Heart left ventricle (tissue), 16 donors: ENCODE measurements at places on chromosomes 2 and 18.

- DNase-seq = no peak
Observed at GRCh38 chr2:120555092-120555491, 180.6 kb upstream of the GLI2 start.

DNA sequence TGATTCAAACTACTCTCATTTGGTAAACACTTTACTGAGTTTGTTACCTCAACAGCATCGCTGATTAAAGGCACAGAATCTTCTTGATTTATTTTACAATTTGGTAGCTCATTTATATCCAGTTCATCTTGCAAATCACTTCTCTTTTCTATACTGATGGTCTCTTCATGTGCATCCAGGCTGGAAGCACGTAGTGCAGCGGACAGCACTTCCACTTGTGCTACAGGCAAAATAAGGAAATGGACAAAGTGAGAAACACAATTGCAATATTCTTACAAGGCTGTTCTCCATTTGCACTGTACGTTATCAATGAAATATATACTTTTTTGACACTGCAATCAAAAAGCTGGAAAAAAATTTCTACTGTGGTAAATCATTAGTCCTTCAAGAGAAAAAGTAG, 51.0 kb downstream of the PPP4R1 start:
- DNase-seq = no peak

DNA sequence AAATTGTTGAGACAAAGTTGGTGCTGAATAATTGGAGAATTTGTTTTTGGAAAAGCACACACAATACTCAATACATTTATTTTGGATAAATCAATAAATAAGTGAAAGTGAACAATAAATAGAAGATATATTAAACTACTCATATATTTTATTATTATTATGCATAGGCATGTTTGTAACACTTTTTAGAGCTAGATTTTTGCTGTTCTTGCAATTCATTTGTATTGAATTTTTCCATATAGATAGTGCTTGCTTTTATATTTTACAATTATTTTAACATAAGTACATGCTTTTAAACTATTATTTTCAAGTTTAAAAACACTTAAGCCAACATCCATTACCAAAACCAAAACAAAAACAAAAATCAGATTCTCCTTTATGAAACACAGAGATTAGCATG, 43.9 kb downstream of the BAZ2B start:
- DNase-seq = no peak

DNA sequence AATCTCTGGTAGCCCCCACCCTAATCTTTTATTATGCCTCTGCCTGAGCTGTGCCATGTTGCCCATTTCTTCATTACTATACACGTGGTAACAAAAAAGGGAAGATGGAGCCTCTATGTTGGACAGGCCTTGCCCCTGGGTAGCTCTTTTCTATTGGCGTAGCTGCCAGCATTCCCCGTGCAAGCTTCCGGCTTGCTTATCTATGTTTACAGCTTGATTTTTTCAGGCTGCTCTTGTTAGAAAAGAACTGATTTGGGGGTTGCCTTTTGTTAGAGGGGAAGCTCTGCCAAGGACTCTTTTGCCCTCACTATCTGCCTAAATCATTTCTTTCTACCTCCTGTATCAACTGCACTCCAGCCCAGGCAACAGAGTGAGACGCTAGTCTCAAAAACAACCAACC, 45.5 kb upstream of the ZSWIM2 start:
- no peak for DNase-seq

GRCh38 chr2:70088598-70089219, 1.4 kb downstream of the PCBP1 start:
- DNase-seq = no peak

DNA sequence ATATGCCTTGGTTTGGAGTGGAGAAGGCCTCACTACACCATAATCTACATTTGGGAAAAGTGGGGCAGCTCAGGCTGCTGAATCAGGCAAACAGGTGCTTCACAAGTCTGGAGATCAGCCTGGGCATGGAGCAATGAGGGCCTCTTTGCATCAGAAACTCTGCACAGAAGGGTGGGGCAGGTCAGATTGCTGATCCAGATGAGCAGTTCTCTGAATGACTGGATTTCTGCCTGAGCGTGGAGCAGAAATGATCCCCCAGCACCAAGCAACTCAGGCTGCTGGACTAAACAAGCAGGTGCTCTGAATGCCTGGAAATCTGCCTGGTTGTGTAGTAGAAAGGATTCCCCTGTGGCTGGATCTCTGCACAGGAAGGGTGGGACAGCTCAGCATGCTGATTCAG, 605.3 kb upstream of the ZNF804A start:
- DNase-seq = no peak
